Effector CD4-positive, alpha-beta T cell (primary cell): ENCODE measurements at places on chromosomes 12 and 14.

DNA sequence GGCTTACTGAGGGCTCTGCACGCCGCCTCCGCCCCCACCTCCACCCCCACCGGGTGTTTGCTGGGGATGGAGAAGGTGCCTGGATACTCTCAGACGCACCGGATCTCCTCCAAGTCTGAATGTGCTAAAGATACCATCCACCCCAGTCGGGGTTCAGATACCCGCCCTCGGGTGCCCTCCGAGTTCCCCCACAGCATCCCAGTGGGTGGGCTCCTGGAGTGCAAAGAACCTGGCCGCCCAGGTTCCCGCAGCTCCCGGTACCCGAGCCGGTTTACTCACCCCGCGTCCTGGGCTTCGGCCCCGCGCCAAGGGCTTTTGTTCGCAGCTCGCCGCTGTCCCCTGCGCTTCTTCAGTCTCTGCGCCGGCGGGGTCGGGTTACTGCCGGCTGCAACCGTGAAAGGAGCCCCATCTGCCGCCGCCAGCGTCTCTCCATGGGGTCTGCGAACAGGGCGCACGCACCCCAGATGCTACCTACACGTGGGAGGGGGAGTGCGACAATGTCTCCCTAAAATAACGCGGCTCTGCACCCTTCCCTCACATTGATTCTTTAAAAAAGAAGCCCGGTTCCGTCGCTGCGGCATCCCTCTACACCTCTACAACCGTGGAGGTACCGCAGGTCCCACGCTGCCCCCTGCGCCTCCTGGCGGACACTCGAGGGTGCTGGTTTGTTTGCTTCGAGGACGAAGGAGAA lies at the start of gene CCDC177:
Gene CCDC177 (minus strand): TSS at position 609 of the 691 bp plus-strand sequence. CDS start 1,249 bp downstream, outside the sequence.
- peak; percentile 63 for DNase-seq

DNA sequence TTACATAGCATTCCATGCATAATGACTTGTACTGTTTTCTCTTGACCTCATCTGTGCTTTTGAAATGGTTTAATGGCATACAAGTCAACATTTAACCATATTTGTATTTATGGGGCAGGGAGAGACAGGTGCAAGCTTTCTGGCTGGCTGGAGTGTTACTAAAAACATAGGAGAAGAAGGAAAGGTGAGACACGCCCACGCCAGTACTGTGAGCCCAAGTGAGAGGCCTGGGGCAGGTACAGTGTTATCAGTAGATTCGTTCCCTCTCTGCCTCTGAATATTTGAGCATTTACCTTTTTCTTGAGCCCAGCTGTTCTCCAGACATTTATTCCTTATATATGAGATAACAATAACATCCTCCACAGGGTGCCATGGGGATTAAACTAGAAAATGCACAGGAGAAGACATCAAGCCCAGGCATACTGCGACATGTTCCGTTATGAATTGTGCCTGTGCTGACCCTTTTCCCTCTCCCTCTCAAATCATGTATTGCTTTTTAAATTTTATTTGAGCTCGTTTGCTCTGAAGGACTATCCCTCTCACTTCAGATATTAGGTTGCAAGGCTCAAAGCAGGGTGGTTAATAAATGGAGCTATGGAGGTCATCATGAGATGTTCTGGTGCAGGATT lies 34.6 kb upstream of the TUBA1C start:
- DNase-seq, result no peak

DNA sequence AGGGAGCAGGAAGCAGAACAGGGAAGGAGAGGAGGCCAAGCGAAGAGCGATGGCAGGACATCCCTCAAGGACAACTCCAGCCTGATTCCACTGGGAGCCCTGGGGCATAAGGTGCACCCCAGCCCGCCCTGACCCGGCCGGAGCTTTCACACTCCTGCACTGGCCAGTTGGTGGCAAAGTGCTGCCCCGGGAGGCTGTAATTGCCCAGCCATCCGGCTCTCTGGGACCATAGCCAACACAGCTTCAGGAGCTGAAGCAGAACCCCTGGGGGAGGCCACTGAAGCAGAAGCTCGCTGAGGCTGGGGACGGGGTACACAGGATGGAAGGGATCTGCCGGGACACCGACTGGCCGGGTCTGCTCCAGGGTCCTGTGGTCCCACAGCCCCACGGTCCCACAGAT lies 41.9 kb upstream of the BEGAIN start:
- DNase-seq, result no peak

DNA sequence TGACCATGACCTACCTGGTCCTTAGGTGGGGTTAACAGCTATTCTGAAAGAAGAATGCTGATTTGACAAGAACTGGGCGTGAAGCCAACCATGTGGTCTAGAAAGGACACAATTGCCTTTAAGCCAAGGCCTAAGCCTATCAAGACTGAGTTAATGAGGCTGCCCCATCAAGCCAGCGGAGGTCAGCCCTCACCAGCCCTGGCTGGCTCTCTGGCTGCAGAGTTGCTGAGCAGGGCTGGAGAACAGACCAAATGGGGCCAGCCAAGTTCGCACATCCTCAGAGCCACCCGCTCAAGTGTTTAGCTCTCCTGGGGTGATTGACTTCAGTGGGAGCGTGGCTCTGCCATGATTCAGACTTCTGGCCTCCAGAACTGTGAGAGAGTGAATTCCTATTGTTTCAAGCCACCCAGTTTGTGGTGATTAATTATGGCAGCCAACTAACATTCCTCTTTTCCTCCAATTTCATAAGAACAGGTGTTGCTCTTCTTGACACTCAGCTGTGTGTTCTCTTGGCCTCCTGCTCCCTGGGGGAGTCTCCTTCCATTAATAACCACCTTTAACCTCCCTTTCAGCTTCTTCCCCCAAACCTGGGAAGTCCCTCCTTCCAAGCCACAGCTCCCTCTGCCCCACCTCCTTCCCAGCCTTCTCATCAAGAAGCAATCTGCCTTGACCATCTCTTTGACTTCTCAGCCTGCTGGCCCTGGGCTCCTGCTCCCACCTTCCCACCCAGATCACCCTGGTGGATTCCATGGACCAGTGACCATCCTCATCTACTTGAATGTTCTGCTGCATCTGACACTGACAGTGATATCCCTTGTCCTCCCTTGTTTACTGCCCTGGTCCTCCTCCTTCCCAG lies 5.3 kb upstream of the SERPINA5 start:
- no peak for DNase-seq

GRCh38 chr14:83975841-83976770 lies 1553.8 kb upstream of the FLRT2 start:
- no peak for DNase-seq

DNA sequence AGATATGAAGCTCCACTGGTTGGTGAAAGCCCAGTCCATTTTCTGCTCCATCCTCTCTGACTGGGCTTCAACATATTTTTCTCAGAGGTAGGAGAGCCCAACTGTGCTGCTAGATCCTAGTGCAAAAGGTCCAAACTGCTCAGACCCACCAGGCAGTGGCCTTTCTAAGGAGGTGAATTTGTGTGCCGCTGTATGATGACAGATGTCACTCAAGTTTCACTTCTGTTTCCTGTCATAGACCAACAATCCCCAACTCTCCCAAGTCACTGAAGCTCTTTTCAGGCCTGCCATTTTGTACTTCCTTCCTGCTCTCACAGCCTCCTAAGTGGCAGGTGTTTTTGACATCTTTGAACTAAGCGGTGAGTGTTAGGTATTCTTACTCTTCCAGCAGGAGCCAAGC lies 16.4 kb upstream of the RNASE4 start:
- DNase-seq, result no peak

- no peak for DNase-seq
Measured at GRCh38 chr12:84825149-84825548, 87.5 kb downstream of the SLC6A15 start.

GRCh38 chr14:89493877-89494634 lies 77.0 kb upstream of the FOXN3 start:
- DNase-seq, result no peak

GRCh38 chr14:35940291-35940690 lies 114.2 kb downstream of the BRMS1L start:
- DNase-seq, result no peak

DNA sequence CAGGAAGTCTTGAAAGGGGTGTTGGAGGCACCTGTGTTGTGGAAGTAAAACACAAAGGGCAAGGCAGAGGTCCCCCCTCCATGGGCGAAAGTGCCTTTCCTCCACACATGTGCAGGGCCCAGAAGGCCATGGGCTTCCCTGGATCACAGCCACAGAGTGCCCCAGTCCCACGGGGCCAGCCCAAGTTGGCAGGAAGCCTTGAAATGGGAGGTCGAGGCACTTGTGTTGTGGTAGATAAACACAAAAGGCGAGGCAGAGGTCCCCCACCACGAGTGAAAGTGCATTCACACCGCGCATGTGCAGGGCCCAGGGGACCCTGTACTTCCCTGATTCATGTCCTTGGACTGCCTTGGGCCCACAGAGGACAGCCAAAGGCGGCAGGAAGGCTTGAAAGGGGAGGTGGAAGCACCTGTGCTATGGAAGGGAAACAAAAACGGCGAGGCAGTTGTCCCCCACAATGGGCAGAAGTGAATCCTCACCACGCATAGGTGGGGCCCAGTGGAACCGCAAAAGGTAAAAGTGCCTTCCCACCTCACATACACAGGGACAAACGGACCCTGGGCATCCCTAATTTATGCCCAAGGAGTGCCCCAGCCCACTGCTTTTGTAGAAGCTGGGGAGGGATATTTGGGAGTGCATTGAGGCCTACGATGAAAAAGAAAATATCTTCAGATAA lies 585.4 kb downstream of the ALG10 start:
- no peak for DNase-seq

- no peak for DNase-seq
Measured at GRCh38 chr14:68239988-68240771, 420.6 kb downstream of the RAD51B start.

GRCh38 chr14:80621701-80622100 lies 319.8 kb downstream of the CEP128 start:
- no peak for DNase-seq

DNA sequence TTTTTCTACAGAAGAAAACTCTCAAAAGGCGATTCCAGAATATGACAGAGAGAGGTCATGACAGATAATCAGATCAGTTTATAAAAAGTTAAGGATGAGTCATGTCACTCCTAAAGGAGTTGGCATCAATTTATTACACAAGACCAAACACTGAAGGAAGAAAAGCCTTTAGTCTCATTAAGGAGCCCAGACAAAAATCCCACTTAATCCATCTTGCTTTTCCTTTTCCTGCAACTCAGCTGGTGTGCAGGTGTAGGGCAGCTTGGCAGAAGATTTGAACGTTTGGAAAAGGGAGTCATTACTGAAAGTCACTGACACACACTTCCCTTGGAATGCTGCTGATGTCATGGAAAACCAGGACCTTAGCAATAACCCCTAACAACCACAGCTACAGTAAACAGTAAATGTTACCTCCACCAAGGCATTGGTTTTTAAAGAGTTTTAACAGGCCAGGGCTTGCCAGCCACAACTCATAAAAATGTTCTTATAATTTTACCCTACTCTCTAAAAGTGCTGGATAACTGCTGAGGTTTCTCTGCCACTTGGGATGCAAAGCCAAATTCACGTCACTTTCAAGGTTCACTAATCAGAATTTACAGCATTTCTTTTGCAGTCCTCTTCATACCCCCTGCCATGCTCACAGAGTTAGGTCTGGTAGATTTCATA lies 320.6 kb downstream of the RAD51B start:
- no peak for DNase-seq
